ENCODE measurements at places on chromosomes 1 and 21.
A peak's percentile ranks its signal among the peaks of the same experiment; 100 is the strongest.

GRCh38 chr1:6267686-6268322 lies 6.9 kb upstream of the GPR153 start:
- DNase-seq, result no peak

- no peak for DNase-seq
Measured at GRCh38 chr1:2610036-2610959, 22.5 kb downstream of the MMEL1 start.

DNA sequence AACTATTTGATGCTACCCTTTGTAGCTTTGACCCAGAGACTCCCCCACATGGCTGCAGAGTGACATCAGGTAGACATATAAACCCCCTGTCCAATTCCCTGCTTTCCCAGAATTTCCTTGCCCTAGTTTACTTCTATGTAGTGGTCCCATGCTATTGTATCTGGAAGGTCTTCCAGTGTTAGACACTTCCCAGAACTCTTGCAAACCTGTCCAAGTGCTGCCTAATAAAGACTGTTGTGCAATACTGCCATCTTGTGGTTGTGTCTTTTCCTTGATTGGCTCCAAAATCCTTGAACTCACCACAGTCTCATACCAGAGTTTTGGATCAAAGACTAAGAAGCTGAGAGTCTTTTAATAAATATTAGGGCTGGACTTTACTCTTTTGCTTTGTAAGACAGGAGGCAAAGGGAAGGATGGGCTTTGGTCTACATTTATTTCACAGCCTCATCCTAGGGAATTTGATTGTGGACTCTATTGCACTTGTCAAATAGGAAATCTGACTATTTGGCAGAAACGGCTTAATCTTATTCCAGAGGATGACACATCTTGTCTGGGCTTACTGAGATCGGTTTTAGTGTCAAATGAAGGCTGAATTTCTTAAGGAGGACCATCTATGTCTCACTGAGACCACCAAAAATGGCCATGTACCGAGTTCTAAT lies 169.9 kb downstream of the LRRC7 start:
- DNase-seq, result no peak

GRCh38 chr1:65230731-65231481 lies 78.4 kb upstream of the DNAJC6 start:
- no peak for DNase-seq

- no peak for DNase-seq
Measured at GRCh38 chr1:18090636-18091035, 17.0 kb upstream of the IGSF21 start.

GRCh38 chr21:46429754-46430681 lies 28.7 kb upstream of the DIP2A start:
- DNase-seq, result no peak

DNA sequence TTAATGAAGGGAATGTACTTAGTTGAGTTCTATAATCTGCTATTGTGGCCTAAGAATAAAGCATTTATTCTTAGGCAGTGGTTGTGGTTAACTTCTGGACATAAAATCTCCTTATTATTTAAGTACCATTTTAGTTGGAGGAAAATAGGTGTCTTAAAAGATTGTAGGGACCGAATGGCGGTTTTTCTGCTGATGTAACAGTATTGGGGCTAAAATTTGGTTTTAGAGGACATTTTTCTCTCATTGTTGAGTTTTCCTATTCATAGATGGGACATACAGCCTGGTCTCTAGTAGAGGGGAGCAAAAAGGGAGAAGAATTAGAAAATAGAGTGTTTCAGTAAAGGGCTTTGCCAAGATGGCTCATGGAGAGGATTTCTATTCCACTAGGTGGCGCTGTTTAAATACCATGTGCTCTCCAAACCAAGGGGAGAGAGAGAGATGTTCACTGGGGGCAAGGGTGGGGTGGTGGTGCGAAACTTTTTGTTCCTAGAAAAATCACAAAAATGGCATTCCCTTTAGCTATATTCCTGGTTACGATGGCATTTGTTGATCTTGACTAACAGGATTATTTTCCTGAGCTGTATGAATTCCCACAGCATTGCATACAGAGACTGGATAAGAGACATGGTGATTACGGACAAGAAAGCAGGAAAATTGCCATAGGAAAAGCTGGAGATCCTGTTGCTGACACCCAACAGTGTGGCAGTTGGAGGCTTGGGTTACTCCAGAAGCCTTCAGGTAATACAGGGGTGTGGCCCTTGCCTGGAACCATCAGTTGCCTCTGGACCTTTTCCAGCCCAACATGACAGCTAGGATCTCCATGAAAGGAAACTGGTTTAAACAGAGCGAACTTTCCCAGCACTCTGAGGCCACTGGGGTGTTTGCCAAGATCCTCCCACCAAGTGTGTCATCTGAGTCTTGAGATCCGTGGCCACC lies 18.2 kb upstream of the FCGR2A start:
- DNase-seq, result no peak

DNA sequence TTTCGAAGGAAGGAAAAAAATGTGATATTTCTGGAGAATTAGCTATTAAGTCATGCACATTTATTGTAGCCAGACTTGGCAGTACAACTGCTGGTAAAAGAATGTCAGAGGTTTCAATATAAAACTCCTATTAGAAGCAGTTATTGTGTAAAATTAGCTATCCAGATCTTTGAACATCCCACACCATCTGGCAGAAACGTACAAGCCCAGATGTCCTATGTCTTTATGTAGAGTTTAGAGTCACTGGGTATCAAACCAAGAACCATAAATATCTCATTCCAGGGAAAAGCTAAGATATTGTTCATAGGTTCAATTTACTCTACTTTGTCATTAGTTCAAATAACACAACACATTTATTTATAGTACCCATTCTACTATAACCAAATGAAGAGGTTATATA lies 31.4 kb downstream of the OLFM3 start:
- DNase-seq, result no peak

GRCh38 chr1:180243517-180244221 lies 13.6 kb downstream of the LHX4 start:
- DNase-seq, result no peak

GRCh38 chr1:71089536-71090270 lies 8.9 kb upstream of the ZRANB2 start:
- no peak for DNase-seq

DNA sequence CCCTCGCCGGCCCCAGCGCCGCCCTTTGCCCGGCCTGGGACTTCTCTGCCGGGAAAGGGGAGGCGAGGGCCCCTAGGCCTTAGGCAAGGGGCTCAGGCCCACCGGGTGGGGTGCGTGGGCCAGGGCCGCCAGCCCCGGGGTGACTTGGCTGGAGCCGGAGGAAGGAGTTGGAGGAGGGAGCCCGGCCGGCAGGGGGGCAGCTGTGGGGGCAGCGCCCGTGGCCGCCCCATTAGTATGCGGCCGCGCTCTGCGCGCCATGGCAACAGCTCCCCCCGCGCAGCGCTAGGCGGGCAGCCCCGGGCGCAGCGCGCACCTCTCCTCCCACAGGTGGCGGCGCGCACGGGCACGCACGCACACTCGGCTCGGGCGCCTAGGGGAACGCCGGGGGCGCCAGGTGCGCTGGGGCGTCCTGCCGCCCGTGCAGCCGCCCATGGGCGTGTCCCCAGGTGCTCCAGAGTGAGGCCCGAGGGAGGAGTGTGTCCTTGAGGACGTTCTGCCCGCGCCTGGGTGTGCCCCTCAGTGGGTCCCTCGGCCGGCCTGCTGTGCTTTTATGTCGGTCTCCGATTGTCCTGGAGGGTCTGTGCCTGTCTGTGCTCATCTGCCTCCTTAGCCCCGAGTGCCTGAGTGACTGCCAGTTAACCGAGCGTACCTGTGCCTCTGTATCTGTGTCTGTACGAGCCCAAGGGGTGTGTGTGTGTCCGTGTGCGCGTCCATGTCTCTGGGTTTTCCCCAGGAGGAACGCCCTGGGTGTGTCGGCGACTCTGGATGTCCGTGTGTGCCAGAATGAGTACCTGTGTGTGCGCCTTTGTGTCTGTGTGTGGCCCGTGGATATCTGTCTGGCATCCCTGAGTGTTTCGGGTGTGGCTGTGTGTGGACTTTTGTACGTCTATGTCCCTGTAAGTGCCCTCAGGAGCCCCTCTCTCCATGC lies 38.2 kb upstream of the WASF2 start:
- DNase-seq, result peak; percentile 57

- no peak for DNase-seq
Measured at GRCh38 chr1:115839029-115839678, 1.8 kb downstream of the NHLH2 start.

DNA sequence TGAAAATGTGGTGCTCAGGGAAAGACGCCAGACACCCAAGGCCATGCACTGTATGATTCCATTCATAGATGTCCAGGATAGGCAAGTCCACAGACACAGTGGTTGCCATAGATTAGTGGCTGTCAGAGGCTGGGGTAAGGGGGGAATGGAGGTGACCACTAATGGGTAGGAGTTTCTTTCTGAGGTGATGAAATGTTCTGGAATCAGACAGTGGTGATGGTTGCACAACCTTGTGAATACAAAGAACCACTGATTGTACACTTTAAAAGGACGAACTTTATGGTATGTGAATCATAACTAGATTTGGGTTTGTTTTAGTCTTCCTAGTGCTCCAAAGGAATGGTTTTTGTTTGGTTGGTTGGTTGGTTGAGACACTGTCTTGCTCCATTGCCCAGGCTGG lies 51.7 kb downstream of the PRAMEF20 start:
- DNase-seq, result no peak

DNA sequence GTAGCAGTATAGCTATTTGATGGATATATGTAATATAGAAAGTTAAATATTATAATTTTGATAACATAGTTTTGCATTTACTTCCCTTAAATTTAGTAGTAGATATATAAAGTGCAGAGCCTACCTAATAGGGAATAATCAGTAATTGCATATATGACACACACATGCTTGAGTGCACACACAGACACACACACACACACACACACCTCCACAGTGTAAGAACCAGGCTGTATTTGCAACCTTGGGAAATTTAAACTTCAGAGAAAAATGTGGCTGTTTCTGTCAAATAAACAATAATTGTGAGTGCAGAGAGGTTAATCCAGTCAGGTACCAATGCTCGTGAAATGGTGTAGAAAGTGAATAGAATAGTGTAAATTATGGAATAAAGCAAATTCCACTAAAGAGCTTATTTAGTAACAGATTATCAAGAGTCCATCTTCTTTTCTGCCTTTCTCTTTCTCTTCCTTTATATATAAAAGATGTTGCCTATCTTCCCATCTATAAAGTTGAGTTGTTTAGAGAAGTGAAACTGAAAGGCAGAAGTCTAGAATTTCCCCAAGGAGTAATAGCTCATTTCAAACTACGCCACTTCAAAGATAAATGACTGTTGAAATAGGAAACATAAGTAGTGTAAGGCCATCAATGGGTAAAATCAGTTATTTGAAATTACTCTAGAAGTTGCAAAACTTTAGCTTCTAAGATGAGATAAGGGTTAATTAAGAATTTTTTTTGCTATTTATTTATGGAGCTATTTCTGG lies 273.7 kb downstream of the SRGAP2C start:
- DNase-seq, result no peak

DNA sequence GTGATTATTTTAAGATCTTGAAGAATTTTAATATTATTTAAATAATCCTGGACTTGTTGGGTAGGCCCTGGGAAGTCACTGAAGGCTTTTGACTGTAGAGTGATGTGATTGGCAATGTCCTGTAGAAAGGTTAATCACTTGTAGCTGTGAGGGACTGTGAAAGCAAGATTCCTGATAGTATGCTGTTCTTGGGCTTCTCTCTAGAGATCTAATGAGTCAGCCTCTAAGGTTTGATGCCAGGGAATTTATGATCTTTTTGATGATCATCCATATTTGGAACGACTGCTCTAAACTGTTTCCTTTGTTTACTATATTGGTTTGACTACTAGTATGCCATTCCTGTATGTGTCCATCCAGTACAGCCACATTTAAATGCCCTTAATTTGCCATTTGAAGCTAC lies 56.5 kb downstream of the CAMSAP2 start:
- no peak for DNase-seq

- DNase-seq, result no peak
Measured at GRCh38 chr1:29749024-29749945, 513.0 kb downstream of the PTPRU start.

- DNase-seq, result no peak
Measured at GRCh38 chr1:10724948-10725847, 71.2 kb downstream of the CASZ1 start.

GRCh38 chr1:172719066-172719627 lies 60.2 kb downstream of the FASLG start:
- no peak for DNase-seq

DNA sequence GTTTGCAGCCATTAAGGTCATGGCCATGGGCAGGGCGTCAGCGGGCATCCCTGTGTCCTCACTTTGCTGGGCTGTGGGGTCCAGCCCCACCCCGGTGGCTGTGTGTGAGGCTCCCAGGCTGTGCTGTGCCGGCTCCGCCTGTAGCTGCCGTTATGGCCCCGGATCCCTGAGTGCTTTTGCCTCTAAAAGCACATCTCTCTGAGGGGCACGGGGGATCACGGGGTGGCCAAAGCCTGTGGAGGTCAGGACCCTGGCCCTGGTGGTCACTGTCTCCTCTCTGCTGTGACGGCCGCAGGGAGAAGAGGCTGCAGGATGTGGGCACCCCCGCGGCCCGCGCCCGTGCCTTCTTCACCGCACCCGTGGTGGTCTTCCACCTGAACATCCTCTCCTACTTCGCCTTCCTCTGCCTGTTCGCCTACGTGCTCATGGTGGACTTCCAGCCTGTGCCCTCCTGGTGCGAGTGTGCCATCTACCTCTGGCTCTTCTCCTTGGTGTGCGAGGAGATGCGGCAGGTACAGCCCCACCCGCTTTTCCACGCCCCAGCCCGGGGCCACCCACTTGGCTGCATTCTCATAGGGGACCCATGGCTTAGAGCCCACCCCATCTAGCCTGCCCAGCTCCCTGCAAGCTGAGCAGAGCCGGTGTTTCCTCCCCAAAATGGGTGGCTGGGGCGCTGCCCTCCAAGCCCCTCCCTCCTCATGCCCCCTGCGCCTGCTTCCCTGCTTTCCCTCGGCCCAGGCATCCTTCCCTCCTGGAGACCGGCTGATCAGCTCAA lies 48.2 kb downstream of the TRPM2 start:
- DNase-seq, result no peak

DNA sequence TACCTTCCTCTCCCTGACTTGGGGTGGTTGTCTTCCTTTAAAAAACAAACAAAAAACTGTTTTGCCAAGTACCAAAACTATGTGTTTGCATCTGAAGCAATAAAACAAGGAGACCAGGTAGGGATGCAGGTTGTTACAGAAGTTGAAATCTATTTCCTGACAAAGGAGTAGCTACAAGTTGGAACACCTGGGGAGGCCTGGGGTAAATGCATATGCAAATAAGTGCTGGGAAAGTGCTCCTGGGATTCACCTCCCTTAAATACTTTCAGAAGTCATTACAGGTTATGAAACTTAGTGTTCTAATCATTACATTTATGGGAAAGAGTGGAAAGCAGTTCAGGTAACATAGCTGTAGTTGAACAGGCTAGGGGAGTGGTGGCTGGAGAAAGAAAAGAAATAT lies 1.9 kb upstream of the TSNAX start:
- DNase-seq, result no peak

- no peak for DNase-seq
Measured at GRCh38 chr21:44737706-44738354, 26.5 kb upstream of the TSPEAR start.
